Activated CD4-positive, CD25-positive, alpha-beta regulatory T cell treated with anti-CD3 and anti-CD28 coated beads, Interleukin-2, amount 50 U/mL, for 72 hours (primary cell): ENCODE measurements at places on chromosomes 11 and 22.
A peak's percentile ranks its signal among the peaks of the same experiment; 100 is the strongest.

DNA sequence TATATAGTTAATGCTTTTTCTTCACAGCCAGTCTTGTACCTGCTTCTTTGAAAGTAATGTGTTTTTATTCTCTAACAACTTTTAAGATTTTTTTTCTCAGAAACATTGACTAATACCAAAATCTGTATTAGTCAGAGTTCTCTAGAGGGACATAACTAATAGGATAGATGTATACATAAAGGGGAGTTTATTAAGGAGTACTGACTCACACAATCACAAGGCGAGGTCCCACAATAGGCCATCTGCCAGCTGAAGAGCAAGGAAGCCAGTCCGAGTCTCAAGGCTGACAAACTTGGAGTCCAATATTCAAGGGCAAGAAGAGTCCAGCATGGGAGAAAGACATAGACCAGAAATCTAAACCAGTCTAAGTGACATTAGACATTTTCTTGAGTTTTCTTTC is 140.0 kb downstream of the RAB38 start:
- no peak for DNase-seq

DNA sequence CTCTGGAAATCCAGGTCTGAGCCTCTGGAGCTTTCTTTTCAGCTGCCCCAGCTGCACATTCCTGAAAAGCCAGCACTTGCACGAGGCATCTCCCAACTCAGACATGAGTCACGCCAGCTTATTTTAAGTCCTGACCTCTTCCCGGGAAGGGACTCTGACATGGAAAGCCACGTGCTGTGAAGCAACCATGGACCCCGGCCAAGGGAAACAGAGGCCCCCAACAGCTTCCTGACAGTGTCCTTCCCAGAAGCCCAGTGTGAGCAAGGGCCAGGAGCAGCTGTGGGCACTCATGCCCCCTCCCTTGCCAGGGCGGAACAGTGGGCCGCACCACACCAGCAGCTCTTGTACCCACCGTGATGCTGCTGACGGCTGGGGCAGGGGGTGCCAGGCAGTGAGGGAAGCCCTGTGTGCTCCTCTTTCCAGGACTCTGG is 118.8 kb upstream of the CADM1 start:
- no peak for DNase-seq

GRCh38 chr11:46381048-46381818 is at the start of gene MDK:
Gene MDK (plus strand): TSS chr11:46381669. CDS start chr11:46382058, 389 bp downstream.
- DNase-seq = peak; percentile 47

- DNase-seq = no peak
Measured at GRCh38 chr11:106656646-106657045, 361.6 kb downstream of the GUCY1A2 start.

DNA sequence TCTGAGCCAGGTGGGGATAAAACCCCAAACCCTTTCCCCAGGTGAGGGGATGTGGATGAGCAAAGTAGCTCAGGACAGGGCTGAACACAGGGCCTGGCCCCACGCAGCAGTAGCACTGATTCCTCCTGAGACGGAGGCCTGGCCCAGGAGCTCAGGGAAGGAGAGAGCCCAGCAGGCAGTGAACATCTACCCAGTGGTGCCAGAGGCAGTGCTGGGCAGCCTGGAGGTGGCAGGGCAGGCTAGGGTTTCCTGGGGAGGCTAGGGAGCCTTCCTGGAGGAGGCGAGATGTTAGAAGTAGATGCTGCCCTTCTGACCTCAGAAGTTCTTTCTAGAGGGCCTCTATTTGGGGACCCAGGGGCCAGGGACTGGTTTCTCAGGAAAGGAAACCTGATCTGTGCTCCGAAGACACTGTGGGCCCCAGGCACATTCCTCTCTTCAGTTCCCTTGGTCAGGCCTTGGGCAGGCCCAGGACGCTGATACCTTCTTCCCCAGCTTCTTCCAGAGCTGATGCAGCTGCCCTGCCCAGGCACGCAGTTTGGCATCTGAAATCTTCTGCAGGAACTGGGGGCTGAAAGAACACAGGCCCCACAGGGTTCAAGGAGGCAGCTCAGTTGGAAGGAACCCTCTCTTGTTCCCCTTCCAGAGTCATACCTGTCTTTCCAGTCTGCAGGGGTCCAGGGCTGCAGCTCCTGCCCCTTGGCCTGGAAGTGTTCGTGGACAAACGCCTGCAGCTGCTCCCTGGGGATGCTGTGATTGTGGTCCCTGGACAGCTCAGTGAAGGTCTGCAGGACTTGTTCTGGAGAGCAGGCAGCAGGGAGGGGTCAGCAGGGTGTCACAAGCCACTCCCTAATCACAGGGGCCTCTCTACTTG is 16.8 kb downstream of the TREH start:
- DNase-seq = no peak

GRCh38 chr22:32655068-32655467 is 146.4 kb upstream of the TIMP3 start:
- no peak for DNase-seq

- no peak for DNase-seq
Measured at GRCh38 chr11:102436561-102436960, 16.0 kb downstream of the TMEM123 start.

DNA sequence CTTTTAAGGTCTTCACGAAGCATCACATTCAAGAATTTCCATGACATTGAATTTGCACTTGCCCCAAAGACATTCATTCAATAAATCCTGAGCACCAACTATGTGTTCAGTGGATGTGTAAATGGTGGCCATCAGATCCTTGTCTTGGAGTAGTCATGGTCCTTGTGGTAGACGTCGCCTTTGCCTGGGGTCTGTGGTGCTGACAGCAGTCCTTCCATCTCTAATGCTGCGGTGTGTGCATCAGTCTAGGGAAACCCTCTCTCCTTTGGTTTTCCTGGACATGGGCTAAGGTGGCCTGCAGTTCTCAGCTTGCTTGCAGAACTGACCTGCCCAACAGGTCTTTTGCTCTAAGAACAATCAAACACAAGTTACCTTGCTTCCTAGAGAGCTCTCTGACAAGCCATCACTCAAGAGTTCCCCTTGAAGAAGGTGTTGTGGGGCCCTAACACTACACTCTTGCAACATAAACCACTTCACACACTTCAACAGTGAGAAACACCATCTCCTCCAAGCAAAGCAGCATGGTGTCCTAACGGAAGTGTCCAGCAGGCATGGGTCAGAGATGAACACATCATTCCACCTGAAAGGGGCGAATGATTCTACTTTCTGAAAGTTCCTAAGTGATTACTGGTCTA is 72.1 kb downstream of the BUD13 start:
- DNase-seq = no peak

DNA sequence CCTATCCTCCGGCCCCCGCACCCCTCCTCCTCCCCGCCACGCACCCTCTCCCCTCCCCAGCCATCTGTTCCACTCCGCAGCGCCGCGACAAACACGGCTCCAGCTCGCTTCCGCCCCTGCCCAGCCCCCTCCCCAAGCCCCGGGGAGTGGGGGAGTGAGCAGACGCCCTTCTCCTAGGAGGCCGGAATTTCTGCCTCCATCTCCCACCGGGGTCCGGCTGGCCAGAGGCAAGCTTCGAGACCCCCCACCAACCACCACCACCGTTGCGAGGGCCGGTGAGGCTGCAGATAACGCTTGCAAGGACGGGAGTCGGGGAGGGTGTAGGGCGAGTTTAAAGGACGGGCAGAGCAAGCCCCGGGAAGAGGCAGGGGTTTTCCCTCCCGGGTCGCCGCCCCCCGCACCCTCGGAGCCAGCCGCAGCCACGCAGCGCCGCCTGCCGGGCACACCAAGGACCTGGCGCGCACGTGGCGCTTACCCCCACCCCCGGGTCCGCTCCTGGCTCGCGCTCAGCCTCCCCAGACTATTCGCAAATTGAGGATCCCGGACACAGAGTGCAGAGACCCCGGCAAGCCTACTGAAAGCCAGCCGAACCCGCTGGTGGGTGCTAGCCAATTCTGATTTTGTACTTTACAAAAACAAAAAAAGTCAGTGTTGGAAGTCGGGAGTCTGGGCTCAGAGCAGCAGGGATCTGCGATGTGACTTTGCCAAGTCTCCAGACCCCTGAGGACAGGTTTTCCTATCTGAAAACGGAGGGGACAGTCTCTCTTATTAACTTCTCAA is 22.6 kb downstream of the RTN4RL2 start:
- peak; percentile 62 for DNase-seq
